ENCODE measurements at places on chromosomes 2 and 18. TPM values are rescaled to one million over a fixed set of nuclear protein-coding genes. Genes with fewer than 3 reads are reported as not detected.

GRCh38 chr2:64359892-64360657, 93.9 kb upstream of the LGALSL start:
- DNase-seq: peak; percentile 96

DNA sequence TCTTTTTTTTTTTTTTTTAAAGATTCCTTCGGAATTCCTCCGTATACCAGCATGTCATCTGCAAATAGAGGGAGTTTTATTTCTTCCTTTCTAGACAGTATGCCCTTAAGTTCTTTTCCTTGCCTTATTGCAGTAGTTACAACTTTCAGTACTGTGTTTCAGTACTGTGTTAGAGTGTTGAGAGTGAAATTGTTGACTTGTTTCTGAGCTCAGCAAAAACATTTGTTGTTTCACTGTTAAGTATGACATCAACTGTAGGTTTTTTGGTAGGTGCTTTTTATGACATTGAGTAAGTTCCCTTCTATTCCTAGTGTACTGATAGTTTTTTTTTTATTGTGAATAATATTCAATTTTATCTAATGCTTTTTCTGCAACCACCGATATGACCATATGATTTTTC, 43.9 kb downstream of the ACVR2A start:
- no peak for DNase-seq

DNA sequence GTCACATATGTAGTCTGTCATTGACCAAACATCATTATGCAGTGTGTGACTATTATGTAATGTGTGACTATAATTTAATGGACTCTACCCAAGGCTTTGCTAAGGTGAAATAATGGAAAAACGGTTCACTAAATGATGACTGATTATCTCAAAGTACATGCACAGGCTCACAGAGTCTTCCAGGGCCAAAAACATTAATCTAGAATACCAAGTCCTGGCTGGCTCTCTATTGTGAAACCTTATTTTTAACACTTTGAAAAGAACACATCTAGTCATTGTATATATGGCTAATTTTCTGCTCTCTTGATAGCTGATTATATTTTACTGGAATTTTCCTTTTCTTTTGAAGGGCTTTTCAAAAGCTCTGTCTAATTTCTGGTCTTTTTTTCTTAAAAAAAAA, 102.9 kb upstream of the THUMPD2 start:
- no peak for DNase-seq

GRCh38 chr2:14550658-14551057, 81.9 kb upstream of the LRATD1 start:
- no peak for DNase-seq

GRCh38 chr2:96821113-96821675, 5.1 kb downstream of the CNNM3 start:
- no peak for DNase-seq

Gene NTSR2
- total RNA-seq: not detected

Gene CCBE1
- 3.0 TPM for total RNA-seq

Gene CLHC1
- 7.1 TPM for total RNA-seq
